T-helper 9 cell (primary cell): ENCODE measurements at places on chromosomes 5 and 9.

- DNase-seq: no peak
Measured at GRCh38 chr5:103951776-103952175, 389.2 kb upstream of the NUDT12 start.

DNA sequence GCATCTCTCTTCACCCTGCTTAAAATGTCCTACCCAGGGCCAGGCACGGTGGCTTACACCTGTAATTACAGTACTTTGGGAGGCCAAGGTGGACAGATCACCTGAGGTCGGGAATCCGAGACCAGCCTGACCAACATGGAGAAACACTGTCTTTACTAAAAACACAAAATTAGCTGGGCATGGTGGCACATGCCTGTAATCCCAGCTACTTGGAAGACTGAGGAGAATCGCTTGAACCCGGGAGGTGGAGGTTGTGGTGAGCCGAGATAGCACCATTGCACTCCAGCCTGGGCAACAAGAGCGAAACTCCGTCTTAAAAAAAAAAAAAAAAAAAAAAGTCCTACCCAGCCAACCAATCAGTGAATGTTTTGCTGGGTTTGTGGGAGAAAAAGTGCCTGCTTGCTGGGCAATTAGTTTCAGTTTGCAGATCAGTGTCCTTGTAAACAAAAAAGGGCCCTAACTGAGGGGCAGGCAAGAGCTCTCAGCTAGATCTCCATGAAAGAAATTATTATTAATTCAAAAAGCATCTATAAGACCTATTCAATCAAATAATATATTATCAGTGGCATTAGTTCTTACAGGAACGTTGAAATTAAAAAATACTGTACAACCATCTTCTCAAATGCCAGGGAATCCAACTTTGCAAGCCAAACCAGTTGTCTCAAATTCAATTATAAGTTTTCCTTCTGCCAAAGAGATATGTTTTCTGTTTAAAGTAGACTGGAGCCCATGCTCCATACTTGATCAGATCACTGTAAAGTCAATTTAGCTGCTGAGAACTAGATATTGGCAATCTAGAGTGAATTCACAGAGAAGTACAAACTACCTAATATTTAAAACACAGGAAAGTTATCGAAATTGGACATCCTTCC is 3.9 kb downstream of the MEGF9 start:
- no peak for DNase-seq

GRCh38 chr9:98381311-98382103 is 126.1 kb upstream of the TBC1D2 start:
- no peak for DNase-seq

DNA sequence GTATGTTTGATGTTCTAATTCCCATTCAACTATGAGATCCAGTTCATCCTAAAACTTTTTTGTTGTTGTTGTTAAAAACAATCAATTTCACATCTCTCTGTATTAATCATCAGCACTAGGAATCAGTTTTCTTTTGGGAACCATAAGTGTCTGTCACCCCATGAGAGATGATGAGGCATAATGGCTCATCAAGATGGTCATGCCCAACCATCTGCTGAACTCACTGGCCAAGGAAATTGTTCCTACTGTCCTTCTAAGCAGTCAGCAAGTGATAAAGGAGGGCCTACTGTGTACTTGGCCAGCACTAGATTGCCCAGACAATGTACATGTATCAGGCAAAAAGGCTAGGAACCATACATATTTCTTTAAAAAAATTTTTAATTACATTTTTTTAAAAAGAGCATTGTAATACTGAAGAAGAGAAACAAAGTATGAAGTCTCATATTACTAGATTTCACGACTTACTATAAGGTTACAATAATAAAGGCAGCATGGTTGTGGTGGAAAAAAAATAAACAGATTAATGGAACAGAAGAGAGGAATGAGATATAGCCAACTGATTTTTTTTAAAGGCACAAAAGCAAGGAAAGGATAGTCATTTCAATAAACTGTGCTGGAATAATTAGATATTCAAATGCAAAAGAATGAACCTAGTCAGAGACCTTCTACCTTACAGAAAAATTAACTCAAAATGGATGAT is 458.3 kb downstream of the SPOCK1 start:
- no peak for DNase-seq

DNA sequence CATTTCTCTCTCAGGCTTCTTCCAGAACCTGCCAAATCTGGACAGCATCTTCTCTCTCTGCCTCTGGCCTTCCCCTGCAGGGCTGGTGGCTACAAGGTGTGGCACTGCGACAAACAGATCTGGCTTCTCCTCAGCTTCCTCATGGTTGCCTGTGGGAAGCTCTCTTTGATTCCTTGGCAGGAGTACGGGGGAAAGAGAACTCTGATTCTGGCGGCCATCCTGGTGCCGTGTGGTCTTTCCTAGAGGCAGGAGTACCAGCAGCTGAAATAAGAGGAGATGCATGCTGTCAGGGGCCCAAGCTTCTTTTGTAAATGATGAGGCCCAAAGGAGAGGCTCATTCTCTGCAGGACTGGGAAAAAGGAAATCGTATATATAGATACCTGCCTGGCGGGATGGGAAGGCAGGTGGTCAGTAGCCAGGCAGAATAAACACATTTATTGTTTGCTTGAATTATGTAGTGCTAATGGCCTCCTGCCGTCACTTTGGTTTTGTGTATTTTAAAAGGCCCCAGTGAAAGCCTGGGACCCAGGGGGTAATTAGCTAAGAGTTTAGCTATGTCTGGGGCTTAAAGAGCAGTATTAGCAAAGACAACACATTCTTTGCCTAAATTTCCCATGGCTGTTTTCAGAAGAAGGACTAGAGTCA is at the start of gene CER1:
Gene CER1, minus strand, starts transcription at position 343 of the 645 bp plus-strand sequence. Its CDS starts 61 bp downstream, at position 282.
- no peak for DNase-seq

GRCh38 chr9:117779760-117780159 is 75.6 kb downstream of the TLR4 start:
- no peak for DNase-seq

DNA sequence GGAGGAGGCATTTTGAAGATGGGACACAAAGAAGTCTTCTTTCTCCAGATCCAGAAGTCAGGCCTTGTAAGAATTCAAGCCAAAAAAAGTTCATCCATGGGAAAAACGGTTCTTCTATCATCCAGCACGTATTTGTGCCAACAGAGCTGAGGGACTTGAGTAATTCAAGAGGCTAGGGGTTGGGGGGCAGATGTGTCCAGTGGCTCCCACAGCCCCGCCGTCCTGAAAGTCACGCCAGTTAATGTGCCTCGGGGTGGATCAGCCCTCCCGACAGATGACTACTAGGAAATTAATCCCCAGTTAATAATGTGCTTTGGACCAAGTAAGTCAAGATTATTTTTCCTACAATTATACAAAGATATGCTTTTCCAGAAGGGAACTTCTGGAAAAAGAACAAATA is 23.4 kb downstream of the NREP start:
- DNase-seq: no peak

- DNase-seq: no peak
Measured at GRCh38 chr5:60263346-60263745, 369.8 kb upstream of the PDE4D start.

GRCh38 chr5:134846641-134846960 is 833 bp downstream of the C5orf24 start:
- no peak for DNase-seq

- DNase-seq: peak; percentile 32
Measured at GRCh38 chr9:114691046-114691955, 9.3 kb upstream of the TEX48 start.

DNA sequence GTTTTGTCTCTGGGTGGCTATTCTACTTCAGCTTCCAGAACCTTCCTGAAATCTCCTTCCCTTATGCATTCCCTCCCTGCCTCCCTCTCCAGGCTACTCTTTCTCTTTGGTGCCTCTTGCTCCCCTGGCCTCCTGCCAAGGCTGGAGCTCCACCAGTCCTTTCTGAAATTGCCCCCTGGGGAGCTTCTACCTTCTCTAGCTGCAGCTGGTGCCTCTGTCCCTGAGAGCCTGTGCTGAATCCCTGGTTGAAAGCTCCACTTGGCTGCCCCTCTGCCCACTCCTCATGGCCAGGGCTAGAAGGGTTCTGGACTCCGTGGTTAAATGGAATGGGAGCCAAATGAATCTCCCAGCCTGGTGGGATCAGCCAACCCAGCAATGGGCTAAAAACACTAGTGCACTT is 80.1 kb downstream of the COL15A1 start:
- no peak for DNase-seq

DNA sequence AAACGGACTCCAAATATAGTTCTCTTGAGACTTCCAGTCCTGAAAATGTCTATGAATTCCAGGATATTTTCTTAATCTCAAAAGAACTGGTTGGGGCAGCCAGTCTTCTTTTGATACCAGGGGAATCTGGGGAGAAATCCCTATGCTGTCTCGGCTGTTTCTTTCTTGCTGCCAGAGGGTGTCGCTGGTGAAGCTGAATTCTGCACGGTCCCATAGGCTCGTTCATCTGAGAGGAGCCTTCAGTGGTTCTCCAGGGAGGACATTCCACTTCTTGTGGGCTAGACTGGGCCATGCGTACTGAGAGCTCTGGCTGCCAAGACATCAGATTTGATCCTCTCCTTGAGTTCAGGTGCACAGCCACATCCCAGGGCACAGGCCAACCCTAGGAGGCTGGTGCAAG is 155.0 kb upstream of the CLINT1 start:
- DNase-seq: no peak

DNA sequence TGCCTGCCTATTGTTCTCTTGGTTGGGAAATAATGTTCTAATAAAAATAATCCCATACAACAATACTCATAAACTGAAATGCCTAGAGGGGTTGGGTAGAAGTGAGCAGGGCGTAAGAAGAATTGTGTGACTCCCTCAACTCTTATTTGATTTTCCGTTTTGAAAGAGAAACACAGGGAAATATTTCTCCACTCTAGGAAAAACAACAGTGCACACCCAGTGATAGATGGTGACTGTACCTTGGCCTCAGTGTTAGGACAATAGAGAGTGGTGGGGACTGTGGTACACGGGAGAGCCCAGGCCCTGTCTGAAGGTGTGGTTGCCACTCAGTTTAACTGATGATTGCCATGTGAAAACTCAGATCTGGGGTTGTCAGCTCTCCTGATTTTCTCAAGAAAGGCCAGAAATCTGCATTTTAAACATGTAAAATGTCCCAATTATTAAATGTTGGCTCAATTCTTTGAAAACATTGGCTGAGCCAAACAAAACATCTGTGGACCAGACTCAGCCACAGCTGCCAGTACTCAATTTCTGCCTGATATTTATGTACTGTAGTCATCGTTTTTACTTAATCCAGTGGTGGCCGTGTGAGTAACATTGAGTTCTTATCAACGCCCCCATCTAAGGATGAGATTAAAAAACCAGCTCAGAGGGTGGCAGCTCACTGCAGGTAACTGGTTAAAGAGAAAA is 103.8 kb upstream of the ZNF618 start:
- DNase-seq: no peak

- no peak for DNase-seq
Measured at GRCh38 chr9:27527702-27528075, 1.9 kb downstream of the MOB3B start.

GRCh38 chr5:109318455-109319108 is 91.2 kb downstream of the PJA2 start:
- DNase-seq: no peak

DNA sequence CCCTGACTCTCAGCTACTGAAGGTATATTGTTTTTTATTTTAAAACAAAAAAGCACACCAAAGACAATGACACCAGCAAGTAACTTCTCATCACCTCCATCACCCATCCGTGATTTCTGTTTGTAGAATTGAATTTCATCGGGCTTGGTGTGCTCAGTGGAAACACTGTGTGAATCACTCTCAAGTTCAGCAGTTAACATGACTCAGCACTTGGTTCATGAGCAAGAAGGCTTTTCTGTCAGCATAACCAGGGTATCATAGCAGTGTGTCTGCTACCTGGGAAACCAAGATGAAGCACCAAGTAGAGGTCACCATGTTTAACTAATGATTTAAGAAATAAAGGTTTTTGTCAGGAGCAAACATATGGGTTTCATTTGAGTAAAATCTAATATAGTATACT is 123.7 kb downstream of the INSYN2B start:
- no peak for DNase-seq

- DNase-seq: no peak
Measured at GRCh38 chr5:171270136-171270535, 38.9 kb upstream of the TLX3 start.

DNA sequence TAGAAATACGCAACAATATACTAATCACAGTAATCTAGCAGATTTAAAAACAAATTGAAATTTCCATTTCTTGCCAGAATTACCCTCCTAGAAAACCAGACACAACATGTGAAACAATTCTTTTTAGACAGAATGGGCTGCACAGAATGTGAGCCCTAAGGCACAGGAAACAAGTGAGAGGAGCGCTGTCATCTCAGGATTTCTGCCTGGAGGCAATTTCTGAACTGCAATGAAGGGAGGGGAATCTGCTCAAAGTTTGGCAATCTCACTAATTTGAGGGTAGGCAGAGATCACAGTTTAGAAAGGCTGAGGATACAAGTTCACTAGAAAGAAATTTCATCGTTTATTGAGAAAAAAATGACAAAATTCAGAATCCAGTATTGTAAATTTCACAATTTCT is 70.3 kb downstream of the INIP start:
- DNase-seq: no peak

GRCh38 chr5:177094224-177095087 is 7.7 kb downstream of the FGFR4 start:
- no peak for DNase-seq

- DNase-seq: no peak
Measured at GRCh38 chr5:156042726-156043125, 284.2 kb upstream of the SGCD start.

- DNase-seq: no peak
Measured at GRCh38 chr5:151384106-151384505, 36.7 kb upstream of the SLC36A2 start.

DNA sequence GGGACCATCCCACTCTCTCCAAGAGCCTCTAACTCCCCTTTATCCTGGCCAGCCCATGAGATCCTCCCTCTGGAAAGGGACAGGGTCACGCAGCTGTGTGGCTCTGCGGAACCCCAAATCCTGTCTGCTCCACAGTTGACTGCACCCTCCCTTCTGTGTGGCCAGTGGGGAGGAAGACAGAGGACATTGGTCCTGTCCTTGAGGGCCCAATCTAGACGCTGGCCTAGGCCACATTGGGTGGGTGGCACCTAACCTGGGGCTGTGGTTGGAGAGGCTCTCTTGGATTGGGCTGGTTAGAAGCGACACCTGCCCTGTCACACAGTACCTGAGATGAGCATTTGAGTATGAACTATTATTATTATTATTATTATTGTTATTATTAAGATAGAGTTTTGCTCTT is 12.6 kb upstream of the NXNL2 start:
- no peak for DNase-seq

DNA sequence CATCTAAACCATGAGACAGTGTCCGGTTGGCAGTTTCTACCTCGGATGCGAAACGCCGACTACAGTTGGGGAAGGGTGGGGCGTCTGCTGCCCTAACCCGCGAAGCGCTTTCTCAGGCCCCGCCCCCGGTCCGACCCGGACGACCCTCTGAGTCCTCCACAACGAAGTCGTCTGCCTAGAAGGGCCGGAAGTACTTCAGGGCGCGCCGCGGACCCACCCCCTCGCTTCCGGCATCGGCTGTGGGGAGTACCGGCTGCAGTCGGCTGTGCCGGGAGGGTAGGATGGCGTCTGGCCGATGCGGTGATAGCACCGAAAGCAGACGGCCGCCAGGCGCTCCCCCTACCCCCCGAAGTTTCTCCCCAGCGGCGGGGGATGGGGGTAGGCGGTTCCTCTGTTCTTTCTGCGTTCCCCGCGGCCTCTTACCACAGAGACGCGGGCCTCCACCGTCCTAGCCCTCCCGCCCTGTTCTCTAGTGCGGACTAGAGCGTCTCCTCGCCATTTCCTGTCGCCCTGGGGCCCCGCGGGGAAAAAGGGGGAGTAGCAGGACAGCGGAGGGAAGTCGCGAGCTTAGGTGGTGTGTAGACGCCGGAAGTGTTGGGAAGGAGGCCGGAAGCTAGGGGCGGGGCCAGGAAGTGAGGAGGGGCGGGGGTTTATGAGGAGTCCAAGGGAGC is at the start of gene TRIM41:
Gene TRIM41, plus strand, starts transcription at position 224 of the 671 bp plus-strand sequence. CDS start 719 bp downstream, outside the sequence.
- DNase-seq: peak; percentile 92

GRCh38 chr5:64165160-64165499 is 513 bp upstream of the RNF180 start:
- DNase-seq: no peak
